Caudate nucleus (tissue), 63 donors: ENCODE measurements at places on chromosomes 6 and 20.

- DNase-seq: no peak
Observed at GRCh38 chr6:135522965-135523692, 25.6 kb upstream of the AHI1 start.

GRCh38 chr6:48084201-48084600, 26.8 kb downstream of the PTCHD4 start:
- DNase-seq: no peak

GRCh38 chr6:87029711-87030314, 65.1 kb downstream of the CGA start:
- no peak for DNase-seq

- no peak for DNase-seq
Observed at GRCh38 chr6:44850312-44850711, 462.8 kb downstream of the CDC5L start.

DNA sequence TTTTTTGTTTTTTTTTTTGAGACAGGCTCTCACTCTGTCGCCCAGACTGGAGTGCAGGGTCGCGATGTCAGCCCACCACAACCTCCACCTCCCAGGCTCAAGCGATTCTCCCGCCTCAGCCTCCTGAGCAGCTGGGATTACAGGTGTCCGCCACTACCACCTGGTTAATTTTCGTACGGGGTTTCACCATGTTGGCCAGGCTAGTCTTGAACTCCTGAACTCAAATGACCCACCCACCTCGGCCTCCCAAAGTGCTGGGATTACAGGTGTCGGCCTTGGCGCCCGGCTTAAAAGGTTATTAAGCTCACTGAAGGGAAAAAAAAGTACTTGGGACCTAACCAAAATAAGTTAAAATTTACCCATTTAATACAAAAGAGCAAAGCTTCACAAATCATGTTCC, 1.9 kb downstream of the TCFL5 start:
- DNase-seq: no peak

GRCh38 chr6:251920-252319, 40.4 kb upstream of the DUSP22 start:
- DNase-seq: no peak

DNA sequence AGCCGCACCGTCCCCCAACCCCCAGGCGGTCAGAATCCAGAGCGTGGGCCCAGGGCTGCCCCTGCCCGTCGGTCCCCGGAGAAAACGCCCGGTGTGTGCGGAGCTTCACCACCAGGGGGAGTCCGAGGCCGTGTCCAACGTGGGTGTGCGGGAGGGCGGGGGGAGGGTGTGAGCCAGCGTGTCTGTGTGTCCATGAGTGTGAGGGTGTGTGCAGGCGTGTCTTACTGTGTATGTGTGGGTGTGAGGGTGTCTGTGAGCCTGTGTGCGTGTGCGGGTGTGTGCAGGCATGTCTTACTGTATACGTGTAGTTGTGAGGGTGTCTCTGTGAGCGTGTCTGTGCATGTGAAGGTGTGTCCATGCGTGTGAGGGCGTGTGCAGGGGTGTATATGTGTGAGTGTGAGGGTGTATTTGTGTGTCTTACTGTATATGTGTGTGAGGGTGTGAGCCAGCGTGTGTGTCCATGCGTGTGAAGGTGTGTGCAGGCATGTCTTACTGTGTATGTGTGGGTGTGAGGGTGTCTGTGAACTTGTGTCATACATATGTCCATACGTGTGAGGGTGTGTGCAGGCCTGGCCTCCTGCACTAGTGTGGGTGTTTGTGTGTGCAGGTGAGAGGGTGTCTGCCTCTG, 24.6 kb upstream of the GATA5 start:
- DNase-seq: peak; percentile 65

DNA sequence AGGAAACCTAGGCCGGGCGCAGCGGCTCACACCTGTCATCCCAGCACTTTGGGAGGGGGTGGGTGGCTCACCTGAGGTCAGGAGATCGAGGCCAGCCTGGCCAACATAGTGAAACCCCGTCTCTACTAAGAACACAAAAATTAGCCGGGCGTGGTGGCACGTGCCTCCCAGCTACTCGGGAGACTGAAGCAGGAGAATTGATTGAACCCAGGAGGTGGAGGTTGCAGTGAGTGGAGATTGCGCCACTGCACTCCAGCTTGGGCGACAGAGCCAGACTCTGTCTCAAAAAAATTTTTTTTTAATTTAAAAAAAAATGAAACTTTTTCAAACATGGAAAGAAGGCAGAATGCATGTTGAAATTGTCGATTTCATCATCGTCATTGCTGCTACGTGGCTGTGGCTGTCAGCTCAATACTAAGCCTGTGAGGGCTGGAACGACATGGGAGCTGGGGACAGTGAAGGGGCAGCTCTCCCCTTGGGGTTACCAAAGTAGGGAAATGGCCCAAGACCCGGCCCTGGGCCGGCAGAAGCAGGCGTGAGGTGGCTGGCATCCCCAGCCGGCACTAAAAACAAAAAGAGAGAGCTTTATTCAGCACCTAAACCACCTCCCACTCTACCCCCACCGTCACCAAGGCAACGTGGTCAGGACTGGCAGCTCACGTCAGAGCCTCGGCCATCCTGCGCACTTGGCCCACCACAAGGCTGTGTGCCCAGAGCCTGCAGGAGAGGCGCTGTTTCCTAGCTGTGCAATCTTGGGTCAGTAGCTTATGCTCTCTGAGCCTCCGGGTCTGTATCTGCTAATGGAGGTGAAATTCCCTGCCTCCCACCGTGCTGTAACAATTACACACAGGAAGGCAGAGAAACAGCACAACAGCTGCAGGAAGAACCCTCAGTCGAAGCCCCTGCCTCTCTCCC, 30.8 kb downstream of the AGPAT4 start:
- DNase-seq: peak; percentile 30

DNA sequence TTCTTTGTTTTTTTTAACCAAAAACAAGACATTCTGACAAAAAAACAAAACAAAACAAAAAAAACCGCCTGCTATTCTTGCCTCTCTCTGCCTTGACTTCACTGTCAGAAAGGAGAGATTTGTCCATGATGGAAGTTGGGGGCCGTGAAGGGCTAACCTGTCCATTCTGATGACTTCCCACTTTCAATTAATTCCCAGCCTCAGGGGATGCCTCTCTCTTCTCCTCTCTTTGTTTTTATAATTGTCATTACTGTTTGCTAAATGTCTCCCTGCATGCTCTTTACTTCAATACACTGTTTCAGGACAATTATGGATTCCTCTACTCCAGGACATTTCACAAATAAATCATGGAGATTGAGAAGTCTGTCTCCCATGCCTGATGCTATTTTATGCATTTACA, 130.5 kb upstream of the CNR1 start:
- DNase-seq: no peak

DNA sequence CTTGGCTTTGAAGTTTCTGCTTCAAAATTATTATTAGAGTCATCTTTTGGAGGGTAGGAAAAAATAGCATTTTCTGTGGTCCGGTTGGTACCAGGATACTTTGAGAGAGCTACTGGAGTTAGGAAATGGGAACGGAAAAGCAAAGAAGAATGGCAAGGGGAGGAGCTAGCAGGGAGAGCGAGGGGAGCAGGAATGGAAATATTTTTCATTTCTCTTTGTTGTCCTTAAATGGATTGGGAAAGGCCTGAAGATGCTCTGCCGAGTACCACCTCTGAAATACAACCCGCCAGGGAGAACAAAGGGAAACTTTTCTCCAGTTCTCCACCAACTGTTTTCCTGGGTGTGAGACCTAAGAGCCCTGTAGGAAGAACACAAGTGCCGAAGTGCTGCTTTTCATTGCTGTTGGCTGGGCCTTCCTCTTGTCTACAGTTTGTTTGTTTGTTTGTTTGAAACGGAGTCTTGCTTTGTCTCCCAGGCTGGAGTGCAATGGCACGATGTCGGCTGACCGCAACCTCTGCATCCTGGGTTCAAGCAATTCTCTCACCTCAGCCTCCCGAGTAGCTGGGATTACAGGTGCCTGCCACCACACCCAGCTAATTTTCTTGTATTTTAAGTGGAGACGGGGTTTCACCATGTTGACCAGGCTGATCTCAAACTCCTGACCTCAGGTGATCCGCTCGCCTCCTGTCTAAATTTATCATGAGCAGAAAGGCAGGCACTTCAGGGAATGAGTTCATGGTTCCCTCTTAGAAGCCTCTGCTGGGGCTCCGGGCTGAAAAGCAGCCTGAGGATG, 3.5 kb upstream of the TRAF3IP2 start:
- no peak for DNase-seq

GRCh38 chr20:54134445-54135220, 39.2 kb downstream of the CYP24A1 start:
- no peak for DNase-seq

GRCh38 chr6:75748003-75748742, 866 bp upstream of the MYO6 start:
- DNase-seq: no peak

DNA sequence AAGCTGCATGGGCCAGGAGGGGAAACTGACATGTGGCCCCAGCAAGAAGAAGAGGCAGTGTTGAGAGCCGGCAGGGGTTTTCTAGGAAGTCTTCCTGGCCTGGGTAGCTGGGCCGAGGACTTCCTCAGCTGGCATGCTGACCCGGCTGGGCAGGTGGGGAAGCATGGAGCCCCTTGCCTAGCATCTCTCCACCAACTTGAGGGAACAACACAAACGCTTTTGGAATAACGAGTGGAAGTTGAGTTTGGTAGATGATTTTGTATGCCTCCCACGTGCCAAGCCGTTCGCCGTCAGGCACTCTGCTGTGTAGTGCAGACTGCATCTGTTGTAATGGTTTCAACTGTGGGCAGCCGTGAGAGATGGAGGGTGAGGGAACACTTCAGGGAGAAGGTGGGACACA, 7.3 kb downstream of the TMEM181 start:
- DNase-seq: no peak

GRCh38 chr20:21519136-21519584, 5.3 kb upstream of the NKX2-2 start:
- DNase-seq: no peak

DNA sequence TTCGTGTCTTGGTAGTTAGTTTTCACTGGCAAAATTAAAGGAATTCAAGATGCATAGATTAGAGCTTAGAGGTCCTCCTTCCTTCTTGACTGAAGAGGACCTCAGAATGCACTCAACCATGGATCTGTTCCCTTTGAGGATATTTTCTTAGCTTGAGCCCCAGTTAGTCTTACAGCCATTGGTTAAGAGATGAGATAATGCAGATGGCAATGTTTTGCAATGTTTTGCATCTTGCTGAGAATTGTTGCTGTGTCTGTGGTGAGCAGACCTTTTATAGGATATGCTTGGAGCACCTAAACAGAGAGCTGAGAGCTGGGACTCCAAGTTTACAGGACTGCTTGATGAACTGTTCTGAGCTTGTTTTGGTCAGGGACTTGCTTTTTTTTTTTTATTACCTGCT, 107.5 kb downstream of the TMEM170B start:
- DNase-seq: no peak

GRCh38 chr6:113181164-113181563, 676.0 kb upstream of the MARCKS start:
- no peak for DNase-seq

DNA sequence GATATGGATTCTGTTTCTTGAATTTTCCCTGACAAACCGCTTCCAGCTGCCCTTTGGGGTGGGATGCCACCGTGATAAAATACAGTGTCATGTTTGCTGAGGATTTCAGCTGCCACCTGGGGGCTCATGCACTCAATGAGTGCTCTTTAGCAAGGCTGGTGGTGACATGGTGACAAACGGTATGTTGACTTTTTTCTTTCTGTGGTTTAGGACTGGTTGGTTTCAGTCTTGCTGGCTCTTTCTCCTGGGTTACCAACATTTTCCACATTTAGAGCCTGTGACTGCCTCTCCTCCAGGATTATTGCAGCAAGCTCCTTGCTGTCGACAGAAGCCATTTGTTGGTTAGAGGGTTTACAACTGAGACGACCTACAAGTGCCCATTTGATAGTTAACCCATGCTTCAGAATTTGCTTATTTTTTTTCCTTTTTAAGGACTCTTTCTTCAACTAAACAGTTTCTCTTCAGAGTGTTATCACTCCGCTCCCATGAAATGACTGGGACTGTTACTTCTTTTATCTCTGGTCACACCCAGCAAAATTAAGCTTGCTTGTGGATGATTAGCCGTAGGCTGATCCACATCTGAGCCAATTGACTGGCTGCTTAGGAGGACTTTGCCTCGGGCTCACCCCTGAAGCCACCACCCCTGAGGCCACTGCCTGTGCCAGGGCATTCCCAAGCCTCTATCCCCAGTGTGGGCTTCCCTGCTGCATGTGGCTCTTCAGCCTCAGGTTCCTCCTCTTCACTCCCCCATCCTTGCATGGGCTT, 48.4 kb upstream of the CDYL start:
- DNase-seq: no peak

DNA sequence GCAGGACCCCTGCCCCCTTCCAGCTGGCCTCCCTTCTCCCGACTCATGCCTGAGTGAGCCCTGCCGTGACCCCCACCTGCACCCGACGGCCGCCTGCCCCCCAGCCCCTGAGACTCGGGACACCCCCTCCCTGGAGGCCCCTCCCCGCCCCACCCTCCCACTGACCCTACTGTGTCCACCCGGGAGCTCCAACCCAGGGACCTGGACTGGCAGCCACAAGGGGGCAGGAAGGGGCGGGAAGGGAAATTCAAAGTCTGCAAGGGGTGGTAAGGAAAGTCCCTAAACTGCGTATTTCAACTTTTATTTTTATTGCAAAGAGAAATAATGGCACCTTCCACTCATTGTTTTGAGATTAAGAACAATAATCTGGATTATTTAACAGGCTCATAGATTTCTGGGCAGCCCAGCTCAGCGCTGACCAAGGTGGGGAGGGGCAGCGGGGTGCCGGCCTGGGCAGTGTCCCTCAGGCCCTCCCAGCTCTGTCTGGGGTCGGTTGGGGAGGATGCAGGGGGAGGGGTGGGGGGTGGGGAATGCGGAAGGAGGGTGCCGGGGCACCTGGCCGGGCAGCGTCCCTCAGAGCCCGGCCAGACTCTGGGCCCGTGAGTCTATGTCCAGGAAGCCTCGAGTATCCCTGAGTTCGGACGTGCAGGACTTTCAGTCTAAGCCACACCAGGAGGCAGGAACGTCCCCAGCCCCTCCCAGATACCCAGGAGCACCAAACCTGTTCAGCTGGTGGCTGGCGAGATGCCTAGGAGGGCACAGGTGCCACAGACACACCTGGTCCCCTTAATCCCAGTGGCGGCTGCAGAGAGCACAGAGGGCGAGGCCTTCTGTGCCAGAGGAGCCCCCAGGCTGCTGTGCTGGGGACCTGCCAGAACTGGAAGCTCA, 1.3 kb upstream of the PTK6 start:
- DNase-seq: no peak

DNA sequence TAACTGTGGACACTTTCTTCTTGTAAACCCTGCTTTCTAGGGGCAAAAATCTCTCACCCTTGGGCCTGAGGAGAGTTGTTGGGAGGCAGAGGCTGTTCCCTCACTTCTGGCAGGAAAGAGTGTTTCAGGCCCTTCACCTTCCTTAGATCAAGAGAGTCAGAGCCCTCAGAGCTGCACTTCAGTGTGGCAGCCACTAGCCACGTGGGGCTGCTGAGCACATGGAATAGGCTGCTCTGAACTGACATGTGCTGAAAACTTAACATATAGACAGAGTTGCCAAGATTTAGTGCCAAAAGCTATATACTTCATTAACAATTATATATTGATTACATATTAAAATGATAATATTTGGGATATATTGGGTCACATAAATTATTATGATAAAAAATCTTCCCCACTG, 4.4 kb upstream of the LMBRD1 start:
- DNase-seq: no peak

- no peak for DNase-seq
Observed at GRCh38 chr6:9398071-9398766, 962.9 kb upstream of the SLC35B3 start.
